ENCODE measurements at places on chromosomes 16 and 17. TPM values are rescaled to one million over a fixed set of nuclear protein-coding genes. Genes with fewer than 3 reads are reported as not detected.

Gene SCNN1B
- total RNA-seq, result 0.11 TPM

Gene ANKRD40CL
- total RNA-seq, result not detected

DNA sequence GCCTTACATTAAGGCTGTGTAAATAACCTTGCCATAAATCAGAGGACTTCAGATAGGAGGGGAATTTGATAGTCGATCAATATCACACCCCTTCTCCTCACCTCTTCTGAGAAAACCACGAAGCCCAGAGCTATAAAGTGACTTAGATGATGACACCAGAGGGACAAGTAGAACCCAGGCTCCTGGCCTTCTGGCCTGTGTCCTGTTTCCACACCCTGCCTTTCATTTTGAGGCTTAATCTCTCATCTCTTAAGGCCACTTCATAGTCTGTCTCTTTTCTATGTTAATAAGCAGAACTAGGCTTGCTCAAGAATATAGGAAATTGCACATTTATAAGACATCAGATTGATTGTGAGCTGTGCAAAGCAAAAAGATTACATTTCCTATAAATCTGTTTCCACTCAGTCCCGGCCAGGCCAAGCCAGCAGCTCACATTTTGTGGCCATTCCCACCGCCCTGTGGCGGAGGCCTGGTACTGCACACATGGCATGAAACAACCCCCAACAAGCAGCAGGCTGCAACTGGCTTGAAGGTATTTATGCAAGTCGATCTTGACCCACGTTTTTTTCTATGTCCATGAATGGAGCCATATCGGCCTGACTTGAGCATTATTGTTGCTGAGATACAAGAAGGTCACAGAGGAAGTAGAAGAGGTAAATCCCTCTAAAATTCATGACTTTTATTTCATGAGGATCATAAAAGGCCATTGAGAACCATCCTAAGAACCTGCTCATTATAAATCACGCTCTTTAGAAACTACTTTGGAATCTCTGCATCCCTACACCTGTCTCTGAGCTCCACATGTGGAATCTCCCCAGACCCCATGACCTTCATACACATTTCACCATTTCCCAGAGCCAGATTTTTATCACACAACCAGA is 93.7 kb downstream of the PMP22 start:
- H3K27ac ChIP-seq, result no peak overlapping the region
- no peaks in the 10 kb centered on the region for H3K36me3 ChIP-seq
- peak; percentile 59 for DNase-seq
- no peaks in the 10 kb centered on the region for H3K27me3 ChIP-seq
- no peaks in the 10 kb centered on the region for H3K4me1 ChIP-seq
- no peak overlapping the region for H3K4me3 ChIP-seq

Gene TBC1D3E
- not detected for total RNA-seq

- H3K36me3 ChIP-seq, result no peaks in the 10 kb centered on the region
- H3K4me1 ChIP-seq, result peaks cover 18% of the 10 kb centered on the region
- H3K27me3 ChIP-seq, result no peaks in the 10 kb centered on the region
- no peak overlapping the region for H3K4me3 ChIP-seq
- peak overlapping the region; percentile 73 for H3K27ac ChIP-seq
- peak; percentile 85 for DNase-seq
Observed at GRCh38 chr17:76370261-76370993, 14.0 kb upstream of the SPHK1 start.

- H3K27me3 ChIP-seq, result peaks cover 9% of the 10 kb centered on the region
- no peak overlapping the region for H3K27ac ChIP-seq
- DNase-seq, result no peak
- H3K4me3 ChIP-seq, result no peak overlapping the region
Observed at GRCh38 chr17:56610321-56610720, 16.8 kb downstream of the NOG start.

DNA sequence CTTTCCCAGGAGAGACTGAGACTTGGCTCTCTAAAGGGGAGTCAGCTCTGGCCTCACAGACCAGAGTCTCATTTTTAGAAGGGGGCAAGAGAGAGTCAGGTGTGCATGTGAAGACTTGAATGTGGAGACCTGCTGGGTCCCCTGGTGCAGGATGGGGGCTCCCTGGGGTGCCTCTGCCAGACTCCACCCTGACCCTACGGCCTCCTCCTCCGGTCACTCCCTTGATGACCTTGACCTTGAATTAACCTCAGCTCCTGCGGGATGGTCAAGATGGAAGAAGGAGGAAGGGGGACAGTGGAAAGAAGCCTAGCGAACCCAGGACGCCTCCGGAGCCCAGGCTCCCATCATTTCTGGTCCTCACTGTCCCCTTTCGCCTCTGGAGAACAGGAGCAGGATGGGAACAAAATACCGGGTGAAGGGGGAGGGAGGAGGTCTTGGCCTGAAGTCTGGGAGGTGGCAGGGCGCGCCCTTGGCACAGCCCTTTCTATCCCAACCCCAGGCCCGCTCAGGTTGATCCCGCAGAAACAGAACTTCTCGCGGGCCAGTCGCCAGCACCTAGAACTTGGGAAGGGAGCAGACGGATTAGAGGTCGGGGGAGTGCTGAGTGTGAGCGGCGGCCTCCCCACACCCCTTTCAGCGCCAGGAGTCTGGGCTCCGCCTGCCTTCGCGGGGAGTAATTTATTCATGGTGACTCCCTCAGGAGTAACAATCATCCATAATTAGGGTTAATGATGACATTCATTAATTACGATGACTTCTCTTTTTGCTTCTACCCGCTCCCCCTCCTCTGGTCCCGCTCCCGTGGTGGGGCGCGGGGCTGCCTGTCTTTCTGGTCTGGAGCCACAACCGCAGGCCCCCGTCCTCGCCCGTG is 1.6 kb downstream of the STAC2 start:
- no peak overlapping the region for H3K4me3 ChIP-seq
- no peak overlapping the region for H3K27ac ChIP-seq
- H3K36me3 ChIP-seq, result no peaks in the 10 kb centered on the region
- peaks cover 25% of the 10 kb centered on the region for H3K4me1 ChIP-seq
- peaks cover 46% of the 10 kb centered on the region for H3K27me3 ChIP-seq

Gene MYL11
- total RNA-seq, result not detected

Gene TMEM114
- 0.34 TPM for total RNA-seq

Gene SOX8
- 0.44 TPM for total RNA-seq

DNA sequence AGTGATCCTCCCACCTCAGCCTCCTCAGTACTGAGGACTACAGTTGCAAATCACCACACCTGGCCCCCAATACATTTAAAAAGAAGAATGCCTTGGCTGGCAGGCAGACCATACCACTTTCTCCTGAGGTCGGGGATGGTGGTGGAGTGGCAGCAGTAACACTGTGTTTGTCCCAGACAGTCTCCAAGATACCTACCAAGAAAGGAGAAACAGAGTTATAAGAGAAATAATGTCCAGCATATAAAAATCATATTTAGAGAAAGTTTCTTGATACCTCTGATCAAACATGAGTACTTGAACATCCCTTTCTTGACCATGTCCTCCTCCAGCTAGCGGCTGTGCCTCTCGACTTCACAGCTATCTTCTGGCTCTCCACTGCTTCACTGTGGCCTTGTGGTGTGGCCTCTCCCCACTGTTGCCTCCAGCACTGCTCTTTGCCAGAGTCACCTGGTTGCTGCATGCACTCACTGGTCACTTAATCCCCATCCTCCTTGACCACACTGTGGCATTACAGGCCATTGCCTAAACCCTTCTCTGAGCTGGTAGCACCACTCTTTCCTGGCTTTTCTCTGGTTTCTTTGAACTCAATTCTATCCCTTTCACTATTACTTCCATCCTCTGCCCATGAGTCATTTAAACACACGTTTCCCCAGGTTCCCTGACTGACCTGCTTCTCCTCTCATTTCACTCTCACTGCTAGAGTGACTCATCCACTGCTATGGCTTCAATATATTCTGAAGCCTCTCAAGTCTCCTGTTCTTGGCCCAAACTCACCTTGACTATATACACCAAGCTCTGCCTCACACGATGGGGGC is 45.2 kb downstream of the XPO6 start:
- no peak overlapping the region for H3K4me3 ChIP-seq
- peaks cover 9% of the 10 kb centered on the region for H3K4me1 ChIP-seq
- H3K27ac ChIP-seq, result no peak overlapping the region
- peaks cover 67% of the 10 kb centered on the region for H3K36me3 ChIP-seq
- no peaks in the 10 kb centered on the region for H3K27me3 ChIP-seq

DNA sequence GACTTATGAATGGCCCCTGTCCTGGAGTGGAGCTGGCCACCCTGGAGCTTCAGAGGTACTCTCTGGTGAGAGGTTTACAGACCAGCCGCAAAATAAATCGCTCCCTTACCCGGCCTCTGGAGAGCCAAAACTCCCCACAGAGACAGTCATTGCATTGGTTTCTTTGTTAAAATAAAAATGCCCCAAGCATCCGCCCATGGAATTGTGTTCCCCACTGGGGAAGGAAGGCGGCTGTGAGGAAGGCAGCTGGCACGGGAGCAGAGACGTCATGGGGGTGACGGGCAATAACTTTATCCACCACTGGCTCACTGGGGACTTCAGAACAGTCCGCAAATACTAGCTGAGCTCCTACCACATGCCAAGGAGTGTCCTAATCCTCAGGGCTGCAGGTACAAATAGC is 266.2 kb upstream of the FOXF1 start:
- no peak for DNase-seq
- no peak overlapping the region for H3K27ac ChIP-seq
- no peak overlapping the region for H3K4me3 ChIP-seq

- H3K27ac ChIP-seq, result no peak overlapping the region
- no peak for DNase-seq
- no peaks in the 10 kb centered on the region for H3K4me1 ChIP-seq
- H3K36me3 ChIP-seq, result no peaks in the 10 kb centered on the region
Observed at GRCh38 chr17:15392326-15392741, 50.9 kb upstream of the TEKT3 start.

- H3K36me3 ChIP-seq, result no peaks in the 10 kb centered on the region
- H3K4me3 ChIP-seq, result no peak overlapping the region
- no peaks in the 10 kb centered on the region for H3K4me1 ChIP-seq
- no peak for DNase-seq
- no peak overlapping the region for H3K27ac ChIP-seq
- no peaks in the 10 kb centered on the region for H3K27me3 ChIP-seq
Observed at GRCh38 chr16:6496996-6497395, 835.6 kb upstream of the RBFOX1 start.

DNA sequence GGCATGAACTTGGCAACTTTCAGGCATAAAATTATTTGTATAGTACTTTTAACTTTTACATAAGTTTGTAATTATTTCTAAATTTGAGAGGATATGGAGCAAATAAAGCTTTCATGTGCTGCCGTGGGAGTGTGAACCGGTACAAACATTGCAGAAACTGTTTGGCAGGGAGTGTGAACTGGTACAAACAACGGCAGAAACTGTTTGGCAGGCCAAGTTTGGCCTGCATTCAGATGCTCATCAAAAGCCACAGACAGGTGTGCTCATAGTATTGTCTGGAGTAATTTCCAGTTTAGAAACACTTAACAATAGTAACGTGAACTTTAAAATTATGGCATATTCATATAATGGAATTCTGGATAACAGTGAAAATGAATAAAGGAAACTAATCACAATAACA is 73.8 kb upstream of the ATP2A3 start:
- no peaks in the 10 kb centered on the region for H3K4me1 ChIP-seq

DNA sequence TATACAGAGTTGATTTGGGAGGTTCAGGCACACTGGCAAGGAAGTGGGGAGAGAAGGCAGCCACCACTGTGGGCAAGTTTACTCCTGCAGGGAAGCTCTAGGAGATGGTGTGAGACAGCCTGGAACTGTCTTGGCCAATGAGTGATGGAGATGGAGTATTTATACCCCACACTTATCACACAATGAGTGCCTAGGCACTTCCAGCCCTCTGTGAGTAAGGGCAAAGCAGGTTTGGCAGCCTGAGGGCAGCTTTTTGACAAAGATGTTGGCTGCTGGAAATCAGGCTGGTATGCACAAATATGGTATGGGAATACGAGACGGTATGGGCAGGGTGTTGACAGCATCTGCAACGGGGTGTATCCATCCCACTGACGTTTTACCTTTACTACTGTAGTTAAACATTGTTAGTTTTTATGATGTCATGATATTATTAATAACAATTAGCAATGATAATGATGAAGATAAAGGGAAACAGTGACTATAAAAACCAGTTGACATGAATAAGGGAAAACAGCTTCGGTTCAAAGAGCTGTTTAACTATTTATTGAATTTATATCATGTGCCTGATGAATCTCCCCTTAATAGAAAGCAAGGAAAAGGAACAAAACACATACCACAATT is 149.9 kb downstream of the CDK5R1 start:
- no peaks in the 10 kb centered on the region for H3K27me3 ChIP-seq
- no peak for DNase-seq
- no peaks in the 10 kb centered on the region for H3K4me1 ChIP-seq

GRCh38 chr17:63675607-63676546 is 24.0 kb downstream of the LIMD2 start:
- no peaks in the 10 kb centered on the region for H3K27me3 ChIP-seq
- H3K27ac ChIP-seq, result peak overlapping the region; percentile 78
- peak; percentile 64 for DNase-seq

Gene LASP1
- 22.9 TPM for total RNA-seq

DNA sequence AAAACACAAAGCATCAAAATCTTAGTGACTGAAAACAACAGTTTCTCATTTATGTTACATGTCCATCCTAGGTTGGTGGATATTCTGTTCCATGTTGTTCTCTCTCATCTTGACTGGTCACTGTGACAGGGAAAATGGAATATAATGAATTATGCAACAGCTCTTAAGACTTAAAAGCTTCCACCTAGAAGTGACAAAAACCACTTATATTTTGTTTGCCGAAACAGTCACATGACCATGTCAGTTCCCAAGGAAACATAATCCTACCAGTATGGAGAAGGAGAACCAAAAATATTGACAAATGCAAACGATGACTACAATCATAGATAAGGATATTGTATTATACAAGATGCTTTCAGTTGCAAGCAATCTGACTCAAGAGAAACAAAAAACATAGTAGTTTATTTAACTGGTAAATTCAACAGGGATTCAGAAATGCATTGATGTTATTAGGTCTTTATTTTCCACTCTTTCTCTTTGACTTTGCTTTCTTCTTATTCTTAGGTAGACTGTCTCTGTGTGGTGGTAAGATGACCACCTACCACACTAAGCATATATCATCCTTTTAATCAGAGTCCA is 103.8 kb downstream of the SSH2 start:
- no peaks in the 10 kb centered on the region for H3K4me1 ChIP-seq
- no peaks in the 10 kb centered on the region for H3K36me3 ChIP-seq
- no peak overlapping the region for H3K4me3 ChIP-seq
- DNase-seq, result no peak
- no peaks in the 10 kb centered on the region for H3K27me3 ChIP-seq
- H3K27ac ChIP-seq, result no peak overlapping the region

Gene OR4D1
- not detected for total RNA-seq

GRCh38 chr16:10067835-10068234 is 114.4 kb downstream of the GRIN2A start:
- no peak overlapping the region for H3K4me3 ChIP-seq
- no peak overlapping the region for H3K27ac ChIP-seq
- H3K36me3 ChIP-seq, result no peaks in the 10 kb centered on the region
- H3K27me3 ChIP-seq, result no peaks in the 10 kb centered on the region
